ENCODE measurements at places on chromosomes 7 and 10.

- no peak for DNase-seq
Measured at GRCh38 chr10:121524157-121524817, 74.0 kb downstream of the FGFR2 start.

DNA sequence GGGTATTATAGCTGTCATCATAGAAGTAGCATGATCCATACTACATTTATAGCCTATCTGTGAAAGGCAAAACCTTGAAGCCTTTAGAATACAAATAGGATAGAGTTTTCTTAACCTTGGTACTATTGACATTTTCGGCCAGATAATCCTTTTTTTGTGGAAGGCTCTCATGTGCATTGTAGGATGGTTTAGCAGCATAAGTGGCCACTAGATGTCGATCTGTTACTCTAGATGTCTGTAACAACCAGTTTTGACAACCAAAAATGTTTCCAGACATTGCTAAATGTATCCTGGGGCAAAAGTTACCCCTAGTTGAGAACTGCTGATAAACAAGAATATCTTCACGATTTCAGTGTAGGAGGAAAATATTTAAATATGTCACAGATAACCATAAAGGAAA lies 319.4 kb upstream of the GALNT17 start:
- no peak for DNase-seq

DNA sequence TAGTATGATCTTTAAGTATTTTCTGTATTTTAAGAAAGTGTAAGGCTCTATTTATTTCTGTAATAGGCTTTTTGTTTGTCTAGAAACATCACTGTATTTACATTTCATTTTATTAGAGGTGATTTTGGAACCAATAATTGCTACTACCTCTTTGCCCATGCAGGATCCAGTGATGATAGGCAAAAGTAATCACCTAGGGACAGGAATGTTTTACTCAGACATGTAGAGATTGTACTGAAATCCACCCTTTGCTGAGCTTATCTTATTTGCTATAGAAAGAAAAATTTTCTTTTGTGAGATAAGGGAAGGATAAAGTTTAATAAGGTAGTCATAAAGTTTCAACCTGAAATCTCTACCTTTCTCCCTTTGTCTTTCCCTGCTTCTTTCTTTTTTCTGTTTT lies 73.5 kb downstream of the MKLN1 start:
- DNase-seq, result no peak

DNA sequence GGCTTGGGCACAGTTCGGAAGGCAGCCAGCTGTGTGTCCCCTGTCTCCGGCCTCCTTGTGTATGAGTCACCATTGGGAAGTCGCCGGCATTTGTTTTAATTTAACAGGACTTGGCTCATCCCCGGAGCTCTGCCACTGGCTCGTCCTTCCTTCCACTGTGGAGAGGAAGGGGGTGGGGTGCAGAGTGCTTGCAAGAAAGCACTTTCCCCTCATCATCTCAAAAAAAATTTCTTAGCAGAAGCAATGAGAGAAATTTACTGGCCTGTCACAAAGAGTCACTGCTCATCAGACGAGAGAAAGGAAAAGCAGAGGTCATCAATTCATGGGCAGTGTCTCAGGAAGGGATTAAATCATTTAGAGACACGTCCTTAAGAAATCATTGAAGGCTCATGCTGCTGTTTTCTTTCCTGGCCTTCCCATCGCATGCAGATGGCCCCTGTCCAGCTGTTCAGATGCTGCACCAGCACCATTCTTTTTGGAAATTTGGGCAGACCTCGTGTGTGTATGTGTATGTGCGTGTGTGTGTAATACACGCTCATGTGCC lies 93.3 kb downstream of the BMS1 start:
- no peak for DNase-seq

DNA sequence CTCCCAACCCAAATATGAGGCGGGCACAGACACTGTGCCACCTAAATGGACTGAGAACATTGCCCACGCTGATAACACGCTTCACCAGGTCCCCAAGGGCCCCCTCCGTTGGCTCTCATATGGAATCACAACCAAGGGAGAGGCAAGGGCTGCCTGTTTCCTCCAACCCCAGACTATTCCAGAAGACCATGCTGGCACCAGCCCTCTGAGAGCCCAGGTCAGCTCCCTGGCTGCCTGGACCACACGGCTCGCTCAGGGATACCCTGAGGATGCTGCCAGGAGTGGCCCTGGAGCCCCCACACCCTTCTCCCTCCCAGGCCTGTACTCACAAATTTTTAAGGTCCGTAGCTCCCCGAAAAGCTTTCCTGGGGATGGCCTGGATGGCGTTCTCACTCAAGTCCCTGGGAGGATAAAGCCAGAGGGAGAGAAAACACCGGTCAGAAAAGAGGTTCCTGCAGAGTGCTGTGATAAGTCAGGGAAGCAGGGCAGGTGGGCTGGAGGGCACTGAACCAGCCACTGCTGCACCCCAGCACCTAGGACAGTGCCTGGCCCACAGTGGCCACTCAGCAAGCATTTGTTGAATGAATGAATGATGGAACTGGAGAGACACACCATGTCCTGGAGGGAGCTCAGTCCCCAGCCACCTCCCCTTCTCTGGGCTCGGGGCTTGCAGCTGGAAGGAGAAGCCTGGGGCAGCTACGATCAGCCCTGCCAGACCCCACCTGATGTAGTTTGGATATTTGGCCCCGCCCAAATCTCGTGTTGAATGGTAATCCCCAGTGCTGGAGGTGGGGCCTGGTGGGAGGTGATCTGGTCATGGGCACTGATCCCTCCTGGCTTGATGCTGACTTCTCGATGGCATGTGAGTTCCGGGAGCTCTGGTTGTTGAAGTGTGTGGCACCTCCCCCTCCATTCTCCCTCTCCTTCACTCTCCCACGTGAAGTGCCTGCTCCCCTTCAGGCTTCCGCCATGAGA lies 119.8 kb downstream of the SLIT1 start:
- DNase-seq, result no peak

GRCh38 chr10:103278862-103279298 lies 1.9 kb downstream of the INA start:
- DNase-seq, result peak; percentile 55

DNA sequence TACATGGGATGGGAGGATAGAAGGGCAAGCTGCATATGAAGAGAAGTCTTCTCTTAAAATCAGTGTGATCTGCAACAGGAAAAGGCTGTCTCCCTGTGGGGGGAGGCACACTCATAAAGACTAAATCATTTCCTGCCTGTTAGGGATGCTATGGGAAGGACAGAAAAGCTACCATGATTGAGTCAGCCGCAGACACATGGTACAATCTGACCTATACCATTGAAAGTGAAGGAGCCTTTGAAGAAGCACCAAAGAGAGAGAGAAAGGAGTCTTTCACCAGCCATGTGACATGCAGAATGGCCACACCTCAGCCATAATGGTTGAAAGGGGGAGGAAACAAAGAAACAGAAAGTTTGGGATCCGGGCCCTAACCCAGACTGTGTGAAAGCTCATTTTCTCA lies 29.1 kb downstream of the NUDCD3 start:
- DNase-seq, result peak; percentile 77

GRCh38 chr10:52442576-52442975 lies 128.5 kb downstream of the DKK1 start:
- no peak for DNase-seq

- DNase-seq, result no peak
Measured at GRCh38 chr7:143145-143751, 49.1 kb upstream of the FAM20C start.
